ENCODE measurements at places on chromosomes 1 and 21.

- no peak for DNase-seq
Measured at GRCh38 chr1:213060836-213061235, 9.8 kb downstream of the RPS6KC1 start.

- peak; percentile 63 for DNase-seq
Measured at GRCh38 chr1:177984136-177984525, 14.3 kb upstream of the SEC16B start.

- no peak for DNase-seq
Measured at GRCh38 chr1:153001382-153001781, at the start of gene SPRR3. Gene SPRR3 (plus strand): TSS chr1:153001749. CDS start chr1:153003021, 1,272 bp downstream.

- no peak for DNase-seq
Measured at GRCh38 chr21:45026066-45026745, 48.2 kb upstream of the ADARB1 start.

GRCh38 chr1:183039985-183040447 lies 16.8 kb downstream of the LAMC1 start:
- no peak for DNase-seq

DNA sequence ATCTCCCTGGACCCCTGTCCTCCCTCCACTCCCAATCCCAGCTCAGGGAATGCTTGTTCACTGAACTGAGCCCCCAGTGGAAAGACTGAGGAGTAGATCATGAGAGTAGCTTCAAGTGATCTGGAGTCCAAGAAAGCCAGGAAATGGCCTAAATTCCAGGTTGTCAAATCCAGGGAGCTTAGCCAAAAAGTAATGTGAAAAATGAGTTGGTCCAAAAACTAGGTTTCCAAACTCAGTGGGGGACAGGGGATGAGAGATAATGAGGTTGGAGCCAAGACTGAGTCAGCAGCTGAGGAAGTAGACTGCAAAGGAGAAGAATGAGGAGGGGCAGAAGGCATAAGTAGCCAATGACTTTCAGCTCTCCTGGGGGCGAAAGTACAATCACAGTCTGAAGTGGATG lies 284.1 kb upstream of the BEND5 start:
- DNase-seq = no peak
